ENCODE measurements at places on chromosomes 12 and 14.
A peak's percentile ranks its signal among the peaks of the same experiment; 100 is the strongest.

GRCh38 chr12:27332714-27333402 is at the start of gene BMAL2:
Gene BMAL2 (plus strand): TSS chr12:27332836. CDS start chr12:27333073, 237 bp downstream.
- DNase-seq: peak; percentile 71

GRCh38 chr14:36766974-36767373 is 105.3 kb downstream of the PAX9 start:
- no peak for DNase-seq

GRCh38 chr14:20848955-20849570 is 42.1 kb upstream of the RNASE3 start:
- DNase-seq: no peak

GRCh38 chr12:62703011-62703380 is 232.0 kb downstream of the PPM1H start:
- DNase-seq: no peak

- peak; percentile 96 for DNase-seq
Measured at GRCh38 chr12:6778574-6779550, 6.5 kb downstream of the LAG3 start.

Measured in hematopoietic multipotent progenitor cell treated with erythropoietin and hydrocortisone succinate and interleukin-3 and kit ligand, for 4 days (in vitro differentiated cells).